ENCODE measurements at places on chromosomes 6 and 20.

GRCh38 chr20:22382742-22383141 lies 201.6 kb downstream of the FOXA2 start:
- no peak for DNase-seq

GRCh38 chr6:131049608-131050007 lies 13.4 kb downstream of the EPB41L2 start:
- no peak for DNase-seq

GRCh38 chr20:50538276-50538675 lies 28.1 kb downstream of the PTPN1 start:
- DNase-seq = no peak

DNA sequence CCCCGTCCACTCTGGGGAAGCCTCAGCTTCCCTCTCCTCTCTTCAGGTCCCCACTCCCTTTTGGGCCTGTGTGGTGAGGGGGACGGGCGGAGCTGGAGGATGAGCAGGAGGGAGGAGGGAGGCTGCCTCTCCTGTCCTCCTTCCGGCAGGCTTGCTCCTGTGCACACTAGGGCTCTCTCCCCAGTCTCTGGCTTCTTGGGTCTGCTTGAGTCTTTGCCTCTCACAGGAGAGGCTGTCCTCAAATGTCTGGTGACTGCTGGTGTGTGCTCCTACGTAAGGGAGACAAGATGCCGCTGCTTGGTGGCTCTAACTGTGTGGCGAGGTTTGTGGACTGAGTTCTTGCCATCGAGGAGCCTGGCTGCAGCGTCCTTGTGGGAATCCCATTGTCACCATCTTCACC lies 8.8 kb upstream of the SMOC2 start:
- no peak for DNase-seq

Data from hematopoietic multipotent progenitor cell treated with erythropoietin and hydrocortisone succinate and interleukin-3 and kit ligand, for 6 days (in vitro differentiated cells).